ENCODE measurements at places on chromosomes 6 and 20. TPM values are rescaled to one million over a fixed set of nuclear protein-coding genes. Genes with fewer than 3 reads are reported as not detected.

- DNase-seq: no peak
Observed at GRCh38 chr6:11129908-11130565, 18.5 kb upstream of the ERVFRD-1 start.

DNA sequence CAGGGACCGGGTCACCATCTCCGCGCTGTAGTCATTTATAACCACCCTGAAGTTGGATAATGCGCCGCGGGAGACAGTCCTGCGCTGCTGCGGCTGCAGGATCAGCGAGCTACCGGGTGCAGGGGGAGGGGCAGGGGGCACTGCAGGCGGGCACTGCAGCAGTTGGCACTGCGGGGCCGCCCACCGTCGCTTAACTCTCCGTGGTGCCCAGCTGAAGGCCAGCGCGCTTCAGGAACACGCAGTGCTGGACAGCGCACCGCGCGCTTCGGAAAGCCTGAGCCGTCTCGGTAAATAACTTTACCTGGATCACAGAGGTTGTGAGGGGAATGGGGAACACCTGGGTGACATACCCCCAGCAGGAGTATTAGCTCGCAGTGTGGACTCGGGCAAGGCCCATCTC lies 12.4 kb upstream of the LRFN2 start:
- peak; percentile 6 for DNase-seq

DNA sequence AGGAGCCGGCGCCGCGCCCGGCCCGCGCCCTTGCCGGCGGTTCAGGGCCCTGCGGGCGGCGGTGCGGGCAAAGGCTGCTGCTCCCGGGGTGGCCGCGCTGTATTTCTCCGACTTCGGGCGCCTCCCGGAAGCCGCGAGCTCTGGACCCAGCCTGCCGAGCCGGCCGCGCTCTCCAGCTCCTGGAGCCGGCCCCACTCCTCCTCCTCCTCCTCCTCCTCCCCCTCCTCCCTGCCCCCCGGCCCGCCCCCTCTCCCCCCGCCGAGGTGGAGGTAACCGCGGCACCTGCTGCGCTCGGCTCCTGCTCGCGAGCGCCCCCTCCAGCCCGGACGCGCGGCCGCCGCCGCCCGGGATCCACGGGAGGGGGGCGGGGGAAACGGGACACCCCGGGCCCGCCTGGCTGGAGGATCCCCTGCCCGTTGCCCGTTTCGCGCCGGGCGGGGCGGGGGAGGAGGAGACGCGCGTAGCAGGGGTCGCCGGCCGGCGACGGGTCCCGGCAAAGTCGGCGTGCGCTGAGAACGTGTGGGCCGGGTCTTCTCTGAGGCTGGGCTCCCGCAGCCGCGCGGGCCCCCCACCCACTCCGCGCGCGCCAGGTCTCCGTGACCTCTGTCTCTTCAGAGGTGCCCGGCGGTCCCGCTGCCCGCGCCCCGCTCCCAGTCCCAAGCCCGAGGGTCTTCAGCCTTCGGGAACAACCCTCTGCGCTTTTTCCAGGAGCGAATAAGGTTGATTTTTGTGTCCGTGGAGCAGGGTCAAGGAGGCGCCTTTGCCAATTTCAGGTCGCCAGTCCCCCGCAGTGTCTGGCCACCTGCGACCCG lies at the start of gene SLC22A23:
Gene SLC22A23 (minus strand): TSS at position 153 of the 812 bp plus-strand sequence. CDS start 491 bp downstream, outside the sequence.
- peak; percentile 43 for DNase-seq

- DNase-seq: peak; percentile 87
Observed at GRCh38 chr6:26286168-26286877, 78.7 kb upstream of the BTN3A2 start.

DNA sequence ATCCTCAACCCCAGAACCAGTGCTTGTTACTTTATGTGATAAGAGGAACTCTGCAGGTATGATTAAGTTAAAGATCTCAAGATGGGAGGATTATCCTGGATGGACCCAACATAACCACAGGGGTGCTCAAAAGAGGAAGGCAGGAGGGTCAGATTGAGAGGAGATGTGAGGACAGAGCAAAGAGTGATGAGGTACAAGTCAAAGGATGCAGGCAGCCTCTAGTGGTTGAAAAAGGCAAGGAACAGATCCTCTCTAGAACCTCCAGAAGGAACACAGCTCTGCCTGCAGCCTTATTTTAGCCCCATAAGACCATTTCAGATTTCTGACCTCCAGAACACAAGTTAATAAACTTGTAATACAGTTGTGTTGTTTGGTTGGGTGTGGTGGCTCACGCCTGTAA lies 41.2 kb downstream of the PDSS2 start:
- DNase-seq: no peak

DNA sequence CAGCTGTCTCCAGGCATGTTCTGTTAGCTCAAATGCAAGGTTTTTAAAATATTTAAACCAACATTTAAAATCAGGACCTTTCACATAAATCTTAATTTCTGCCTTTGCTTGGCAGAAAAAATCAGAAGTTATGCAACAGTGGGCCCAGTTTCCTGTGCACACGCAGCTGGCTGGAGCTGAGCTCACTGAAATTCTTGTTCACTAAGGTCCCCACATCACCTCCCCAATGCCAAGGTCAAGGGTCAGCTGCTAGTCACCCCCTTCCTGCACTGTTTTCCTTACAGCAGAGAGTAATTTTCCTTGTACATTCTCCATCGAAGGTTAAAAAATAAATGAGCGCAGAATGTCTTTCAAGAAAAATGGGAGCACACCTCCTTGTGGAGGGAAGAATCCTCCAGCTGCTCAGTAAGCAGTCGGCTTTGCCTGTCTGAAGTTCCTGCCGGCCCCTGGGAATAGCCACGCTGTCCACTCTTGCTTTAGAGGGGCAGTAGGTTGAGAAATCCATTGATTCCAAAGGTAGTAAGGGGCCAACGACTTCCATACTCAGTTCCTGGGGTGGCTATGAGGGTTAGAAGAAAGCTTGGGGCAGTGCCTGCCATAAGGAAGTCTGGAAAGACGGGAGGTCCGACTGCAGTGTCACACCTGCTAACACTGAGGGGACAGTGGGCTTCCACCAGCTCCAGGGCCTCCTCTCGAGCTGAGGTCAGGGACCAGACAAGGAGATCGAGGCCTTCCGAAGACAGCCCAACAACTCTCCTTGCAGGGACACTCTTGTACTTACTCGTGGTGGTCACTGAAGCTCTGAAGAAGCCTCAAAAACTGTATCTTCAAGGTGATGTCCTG lies 56.8 kb downstream of the MYH7B start:
- DNase-seq: no peak

GRCh38 chr6:11920566-11920965 lies 91.5 kb upstream of the HIVEP1 start:
- DNase-seq: peak; percentile 18

DNA sequence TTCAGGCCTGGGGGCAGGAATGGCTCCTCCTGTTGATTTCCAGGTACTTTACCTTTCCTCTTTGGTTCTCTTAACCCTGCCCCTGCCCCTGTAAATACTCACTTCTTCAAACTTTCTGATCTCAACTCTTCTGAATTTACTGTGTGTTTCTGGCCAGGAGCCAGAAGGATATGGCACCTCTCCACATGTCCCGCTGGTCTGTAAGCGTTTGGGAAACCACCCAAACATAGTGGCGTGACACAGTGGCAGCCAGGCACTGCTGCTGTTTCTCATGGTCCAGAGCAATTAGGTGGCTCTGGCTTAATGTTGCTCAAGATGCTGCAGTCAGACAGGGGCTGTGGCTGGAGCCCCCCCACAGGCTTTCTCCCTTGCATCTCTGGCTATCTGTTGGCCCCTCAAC lies 374.5 kb downstream of the RNGTT start:
- DNase-seq: no peak

Gene ZSCAN31
- total RNA-seq: 10.6 TPM

Gene HMGCLL1
- 10.6 TPM for total RNA-seq

Gene PRND
- 4.3 TPM for total RNA-seq

Gene TRDN
- total RNA-seq: 5.1 TPM

Measured in umbilical cord (tissue), 2 donors.